ENCODE measurements at places on chromosomes 12 and 14. TPM values are rescaled to one million over a fixed set of nuclear protein-coding genes. Genes with fewer than 3 reads are reported as not detected.

PCED1B gene
- total RNA-seq, result 5.8 TPM

GDF3 gene
- total RNA-seq, result 144 TPM

REP15 gene
- 0.35 TPM for total RNA-seq

AGAP2 gene
- 0.35 TPM for total RNA-seq

PIWIL1 gene
- not detected for total RNA-seq

C12orf50 gene
- not detected for total RNA-seq

DLGAP5 gene
- 102 TPM for total RNA-seq

LGR5 gene
- total RNA-seq, result 2.9 TPM

TCTN1 gene
- 7.8 TPM for total RNA-seq

RNASE3 gene
- not detected for total RNA-seq

KERA gene
- not detected for total RNA-seq

GDF11 gene
- 11.1 TPM for total RNA-seq

RPGRIP1 gene
- total RNA-seq, result 0.11 TPM

INHBC gene
- not detected for total RNA-seq

KRT73 gene
- not detected for total RNA-seq

PIANP gene
- total RNA-seq, result 0.42 TPM

CMA1 gene
- not detected for total RNA-seq

PMCH gene
- not detected for total RNA-seq

LIN52 gene
- total RNA-seq, result 13.3 TPM

DNA sequence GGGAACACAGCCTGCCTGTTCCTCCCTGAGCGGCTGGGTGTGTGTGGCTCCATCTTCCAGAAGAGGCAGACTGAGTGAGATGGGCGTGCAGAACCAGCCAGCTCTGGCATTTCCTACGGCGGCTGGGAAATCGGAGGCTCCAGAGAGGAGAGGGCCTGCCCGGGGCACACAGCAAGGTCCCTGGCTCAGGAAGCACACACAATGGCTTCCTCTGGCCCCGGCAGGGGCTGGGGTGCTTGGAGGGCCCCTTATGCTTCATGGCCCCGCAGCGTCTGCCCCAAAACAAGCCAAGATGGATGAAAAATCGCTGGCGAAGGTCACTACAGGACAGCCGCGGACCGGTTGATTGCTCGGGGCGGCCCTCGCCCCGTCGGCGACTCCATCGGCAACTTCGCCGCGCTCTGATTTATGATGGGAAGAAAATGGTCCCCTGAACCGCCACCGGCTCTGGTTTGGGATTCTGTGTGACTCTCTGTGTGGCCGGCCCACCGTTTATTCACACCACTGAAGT is 191.5 kb upstream of the C14orf180 start:
- DNase-seq, result peak; percentile 53

GRCh38 chr12:2284857-2285256 is 232.1 kb downstream of the CACNA1C start:
- DNase-seq, result peak; percentile 92

DNA sequence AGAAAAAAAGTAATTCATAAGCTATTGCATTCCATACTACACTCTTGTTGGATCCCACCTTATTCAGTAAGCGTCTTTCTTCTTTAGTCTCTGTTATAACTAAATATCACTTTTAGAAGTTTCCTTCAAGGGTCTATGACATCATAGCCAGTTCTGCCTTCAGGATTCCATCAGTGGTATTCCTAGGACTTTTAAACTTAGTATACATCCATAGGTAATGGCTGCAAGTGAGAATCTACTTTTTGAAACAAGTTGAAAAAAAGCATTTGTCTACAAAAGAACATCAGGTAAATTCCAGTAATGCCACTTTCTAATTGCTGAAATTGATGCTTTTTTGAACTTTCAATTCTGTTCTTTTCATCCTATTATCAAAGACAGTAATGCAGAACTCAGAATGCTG is at the start of gene FSCB:
FSCB (minus strand) TSS at position 101 of the 400 bp plus-strand sequence. CDS start 296 bp downstream, outside the sequence.
- no peak for DNase-seq

GRCh38 chr14:104588066-104588857 is 8.7 kb downstream of the C14orf180 start:
- DNase-seq, result no peak

DNA sequence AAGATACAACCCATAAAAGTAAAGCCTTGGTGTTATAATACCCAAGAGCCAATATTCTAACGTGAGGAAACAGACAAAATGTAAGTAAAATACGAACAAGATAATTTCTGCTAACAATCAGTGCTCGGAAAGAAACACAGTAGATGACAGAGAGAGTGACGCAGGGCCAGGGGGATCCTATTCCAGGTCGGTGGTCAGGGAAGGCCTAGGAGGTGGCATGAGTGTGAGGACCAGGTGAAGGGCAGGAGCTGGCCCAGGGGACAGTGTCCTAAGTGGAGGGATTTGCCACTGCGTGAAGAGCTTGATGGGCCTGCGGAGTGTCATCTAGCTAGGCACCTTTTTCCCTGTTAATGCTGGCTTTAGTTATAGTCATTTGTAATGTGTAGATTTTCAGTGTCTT is 35.3 kb downstream of the ETV6 start:
- DNase-seq, result no peak

GRCh38 chr12:57887631-57888408 is 41.3 kb upstream of the CTDSP2 start:
- peak; percentile 59 for DNase-seq

GRCh38 chr12:11755302-11755930 is 105.9 kb downstream of the ETV6 start:
- DNase-seq, result no peak

DNA sequence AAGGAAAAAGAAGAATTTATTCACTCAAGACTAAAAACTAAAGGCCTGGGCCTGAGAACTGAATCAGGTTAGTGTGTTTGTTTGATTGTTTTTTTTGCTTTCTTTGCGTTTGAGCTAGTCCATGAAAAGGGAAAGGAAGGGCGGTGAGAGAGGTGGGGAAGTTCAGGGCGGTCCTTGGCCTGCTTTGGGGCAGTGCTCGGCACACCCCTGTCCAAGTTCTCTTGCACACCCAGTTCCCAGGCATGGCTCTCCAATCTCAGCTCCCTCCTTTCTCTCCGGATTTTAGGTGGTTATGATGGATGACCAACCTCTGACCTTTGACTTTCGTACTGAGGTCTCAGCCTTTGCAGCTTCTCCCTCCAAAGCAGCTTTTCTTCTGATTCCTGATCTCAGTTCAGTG is 11.3 kb downstream of the COA8 start:
- no peak for DNase-seq

- no peak for DNase-seq
These were observed 65.2 kb downstream of the ARL6IP4 start for GRCh38 chr12:123045678-123046077.

DNA sequence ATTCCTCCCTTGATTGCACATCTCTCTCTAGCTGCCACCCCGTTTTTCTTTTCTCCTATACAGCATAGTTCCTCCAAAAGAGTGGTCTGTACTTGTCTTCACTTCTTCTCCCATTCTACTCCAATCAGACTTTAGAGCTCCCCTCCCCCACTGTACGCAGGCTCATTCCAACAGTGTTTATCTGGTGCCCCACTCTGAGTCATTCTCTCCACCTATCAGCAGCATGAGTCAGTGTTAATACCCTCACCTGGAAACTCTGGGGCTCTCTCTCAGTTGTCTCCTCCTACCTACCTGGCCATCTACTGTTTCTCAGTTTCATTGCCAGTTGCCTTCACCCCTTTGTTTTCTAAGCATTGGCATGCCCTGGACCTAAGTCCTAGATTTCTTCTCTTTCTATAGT is 175.1 kb upstream of the ARHGAP5 start:
- DNase-seq, result no peak

GRCh38 chr12:105992849-105993740 is 145.7 kb downstream of the NUAK1 start:
- peak; percentile 37 for DNase-seq

- DNase-seq, result no peak
These were observed 77.3 kb downstream of the VCPKMT start for GRCh38 chr14:50039120-50039517.

- peak; percentile 22 for DNase-seq
These were observed 3.1 kb downstream of the SH2B3 start for GRCh38 chr12:111408686-111409402.

GRCh38 chr14:103880348-103881267 is 33.2 kb upstream of the PPP1R13B start:
- no peak for DNase-seq

DNA sequence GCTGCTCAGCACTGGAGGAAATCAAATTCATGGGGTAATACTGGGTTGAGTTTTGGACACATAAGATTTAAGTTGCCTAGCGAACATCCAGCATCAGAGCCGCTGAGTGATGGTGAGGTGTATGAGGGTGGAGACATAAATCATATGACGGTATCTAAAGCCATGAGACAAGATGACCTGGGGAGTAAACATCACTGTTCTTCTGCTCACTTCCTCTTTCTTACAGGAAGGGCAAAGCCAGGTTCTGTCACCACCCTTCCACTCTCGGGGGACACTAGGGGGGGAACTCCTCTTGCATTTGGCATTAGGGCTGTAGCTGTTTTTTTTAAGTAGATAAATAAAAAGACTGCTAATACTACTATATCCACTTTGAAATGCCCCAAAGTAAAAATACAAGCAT is 24.0 kb downstream of the PRDM4 start:
- DNase-seq, result no peak

DNA sequence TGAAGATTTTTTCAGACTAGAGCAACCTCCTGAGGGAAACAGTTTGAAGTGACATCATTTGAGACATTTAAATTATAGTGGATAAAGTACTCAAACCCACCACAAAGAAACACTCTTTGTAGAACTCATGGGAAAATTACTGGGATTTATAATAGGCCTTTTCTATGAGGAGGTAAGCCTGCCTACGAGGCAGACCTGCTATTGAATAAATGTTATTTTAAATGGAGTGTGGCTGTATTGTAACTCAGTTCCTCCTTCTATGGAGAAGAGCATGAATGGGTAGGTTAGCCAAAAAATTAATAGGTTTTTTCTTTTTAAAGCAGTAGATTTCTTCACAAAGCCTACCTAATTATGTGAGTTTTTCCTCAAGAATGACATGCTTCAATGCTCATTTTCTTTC is 63.7 kb upstream of the PLEKHA5 start:
- no peak for DNase-seq

- DNase-seq, result peak; percentile 82
These were observed 212.1 kb downstream of the GXYLT1 start for GRCh38 chr12:41932470-41932991.

- DNase-seq, result peak; percentile 40
These were observed 83.6 kb downstream of the NOS1 start for GRCh38 chr12:117277875-117278274.

- no peak for DNase-seq
These were observed 615.9 kb upstream of the MIS18BP1 start for GRCh38 chr14:45868863-45869262.

- no peak for DNase-seq
These were observed 32.6 kb downstream of the MLXIP start for GRCh38 chr12:122111089-122111641.

- DNase-seq, result no peak
These were observed 184.2 kb downstream of the ESR2 start for GRCh38 chr14:64109819-64110554.

DNA sequence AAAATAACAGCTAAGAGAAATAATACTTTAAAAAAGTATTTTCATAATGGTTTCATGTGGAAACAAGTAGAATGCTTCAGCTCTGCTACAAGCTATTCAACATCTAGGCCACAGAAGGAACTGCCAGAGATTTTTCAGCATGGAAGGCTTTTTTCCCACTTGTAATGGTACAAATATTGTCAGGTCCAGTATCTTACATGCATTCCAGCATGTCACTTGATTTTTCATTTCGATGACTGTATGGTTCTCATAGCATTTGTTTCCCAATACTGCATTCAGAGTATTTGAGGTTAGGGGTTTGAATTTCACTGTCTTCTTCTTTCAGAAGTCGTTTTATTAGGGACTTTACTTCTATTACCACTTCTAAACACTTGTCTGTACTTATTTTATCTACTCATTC is 1701.5 kb upstream of the FLRT2 start:
- no peak for DNase-seq

DNA sequence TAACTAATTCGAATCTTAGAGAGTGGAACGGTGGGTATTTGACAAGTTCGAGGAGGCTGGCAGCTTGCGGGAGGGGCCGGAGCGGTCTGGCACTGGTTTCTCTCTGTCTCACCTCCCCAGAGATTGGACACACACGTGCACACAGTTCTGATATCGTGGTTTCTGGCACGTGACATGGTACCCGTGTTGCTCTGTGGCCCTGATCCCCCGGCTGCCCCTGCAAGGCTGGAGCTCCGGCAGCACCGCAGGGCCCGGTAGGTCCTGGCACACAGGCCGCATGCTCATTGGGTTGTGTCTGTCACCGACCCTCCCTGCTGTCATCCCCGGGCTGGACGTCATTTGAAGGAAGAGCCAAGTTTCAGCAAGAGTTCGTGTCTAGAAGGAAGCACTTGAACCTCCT is 82.7 kb downstream of the PPP2R5C start:
- no peak for DNase-seq

DNA sequence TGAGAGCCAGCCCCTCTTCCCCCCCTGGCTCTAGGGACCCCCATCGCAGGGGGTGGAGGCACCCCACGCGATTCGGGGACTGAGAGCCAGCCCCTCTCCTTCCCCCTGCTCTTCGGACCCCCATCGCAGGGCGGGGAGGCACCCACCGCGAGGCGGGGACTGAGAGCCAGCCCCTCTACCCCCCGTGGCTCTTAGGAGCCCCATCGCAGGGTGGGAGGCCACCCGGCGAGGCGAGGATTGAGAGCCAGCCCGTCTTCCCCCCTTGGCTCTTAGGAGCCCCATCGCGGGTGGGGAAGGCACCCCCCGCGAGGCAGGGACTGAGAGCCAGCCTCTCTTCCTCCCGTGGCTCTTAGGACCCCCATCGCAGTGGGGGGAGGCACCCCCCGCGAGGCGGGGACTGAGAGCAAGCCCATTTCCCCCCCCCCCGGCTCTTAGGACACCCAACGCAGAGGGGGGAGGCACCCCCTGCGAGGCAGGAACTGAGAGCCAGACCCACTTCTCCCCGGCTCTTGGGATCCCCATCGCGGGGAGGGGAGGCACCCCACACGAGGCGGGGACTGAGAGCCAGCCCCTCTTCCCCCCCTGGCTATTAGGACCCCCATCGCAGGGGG is 45.6 kb downstream of the DDX11 start:
- DNase-seq, result peak; percentile 36

All from H7 (cell line).